ENCODE measurements at places on chromosomes 6 and 20.

GRCh38 chr6:50003139-50003538 lies 18.7 kb downstream of the DEFB110 start:
- no peak for DNase-seq

GRCh38 chr6:3756546-3756945 lies 5.0 kb upstream of the PXDC1 start:
- DNase-seq, result no peak

GRCh38 chr6:83459663-83460062 lies 28.8 kb upstream of the ME1 start:
- DNase-seq, result no peak

DNA sequence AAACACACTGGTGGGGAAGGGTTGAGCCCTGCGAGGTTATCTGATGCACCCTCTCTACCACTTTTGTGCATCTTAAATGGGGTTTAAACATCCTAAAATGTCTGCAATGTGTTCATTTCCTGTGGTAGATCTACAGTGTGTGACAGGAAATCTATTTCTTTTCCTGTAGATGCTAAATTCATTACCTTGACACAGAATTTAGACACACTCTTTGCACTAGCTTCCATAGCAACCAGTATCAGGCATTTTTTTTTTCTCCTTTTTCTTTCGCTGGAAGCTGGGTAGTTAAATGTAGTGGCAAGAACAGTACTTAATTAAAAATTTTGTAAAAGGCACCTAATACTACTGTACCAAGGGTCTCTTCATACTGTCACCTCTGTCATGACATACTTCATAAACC lies 141.1 kb downstream of the RFPL4B start:
- DNase-seq, result no peak

GRCh38 chr6:26025047-26025893 lies 62.0 kb upstream of the HFE start:
- DNase-seq, result peak; percentile 67

GRCh38 chr6:51118792-51119191 lies 300.1 kb downstream of the TFAP2B start:
- no peak for DNase-seq

DNA sequence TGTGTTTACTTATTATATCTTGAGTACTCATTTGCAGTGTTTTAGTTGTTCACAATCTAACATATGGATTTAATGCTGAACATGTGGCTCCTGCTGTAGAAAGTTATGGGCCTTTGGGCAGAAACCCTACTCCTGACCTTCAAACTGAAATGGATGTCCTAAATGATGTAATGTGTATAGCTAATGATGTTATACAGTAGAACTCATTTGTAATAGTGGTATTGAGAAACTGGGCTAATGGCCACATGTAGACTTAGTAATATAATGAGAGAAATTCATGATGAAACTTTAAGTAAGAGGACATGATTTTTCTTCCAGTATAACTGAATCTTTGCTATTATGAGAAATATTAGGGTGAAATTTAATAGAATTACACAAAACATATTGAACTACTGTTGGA lies 121.3 kb upstream of the PTPRK start:
- DNase-seq, result peak; percentile 60

DNA sequence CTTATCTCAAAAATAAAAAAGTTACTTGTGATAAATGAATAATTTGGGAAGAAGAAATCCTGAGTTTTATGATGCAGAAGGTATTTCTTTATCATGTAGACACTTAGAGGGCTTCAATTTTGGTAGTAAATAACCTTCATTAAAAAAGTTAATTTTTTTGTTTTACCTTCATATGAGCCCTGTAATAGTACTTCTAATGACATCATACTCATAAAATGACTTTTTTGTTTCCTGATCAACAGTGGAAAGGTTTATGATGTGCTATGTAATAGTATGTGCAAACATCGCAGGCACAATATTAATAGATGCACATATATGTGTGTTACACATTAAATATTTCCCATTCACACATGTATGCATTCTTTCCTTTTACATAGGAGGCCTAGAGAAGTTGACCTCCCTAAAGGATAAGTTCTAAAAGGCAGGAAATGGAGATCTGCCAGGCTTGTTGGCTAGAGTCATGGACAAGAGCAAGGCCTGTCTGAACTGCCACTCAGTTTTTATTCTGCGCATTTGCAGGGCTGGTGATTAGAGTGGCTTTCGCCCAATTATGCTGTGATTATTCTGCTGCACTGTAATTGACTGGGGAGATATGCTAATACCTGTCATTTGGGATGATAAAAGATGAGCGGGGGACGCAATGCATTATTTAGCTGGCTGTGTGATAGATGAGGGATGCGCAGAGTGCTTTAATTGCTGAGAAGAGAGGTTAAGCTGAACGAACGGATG lies 272.6 kb downstream of the TMEM242 start:
- no peak for DNase-seq

DNA sequence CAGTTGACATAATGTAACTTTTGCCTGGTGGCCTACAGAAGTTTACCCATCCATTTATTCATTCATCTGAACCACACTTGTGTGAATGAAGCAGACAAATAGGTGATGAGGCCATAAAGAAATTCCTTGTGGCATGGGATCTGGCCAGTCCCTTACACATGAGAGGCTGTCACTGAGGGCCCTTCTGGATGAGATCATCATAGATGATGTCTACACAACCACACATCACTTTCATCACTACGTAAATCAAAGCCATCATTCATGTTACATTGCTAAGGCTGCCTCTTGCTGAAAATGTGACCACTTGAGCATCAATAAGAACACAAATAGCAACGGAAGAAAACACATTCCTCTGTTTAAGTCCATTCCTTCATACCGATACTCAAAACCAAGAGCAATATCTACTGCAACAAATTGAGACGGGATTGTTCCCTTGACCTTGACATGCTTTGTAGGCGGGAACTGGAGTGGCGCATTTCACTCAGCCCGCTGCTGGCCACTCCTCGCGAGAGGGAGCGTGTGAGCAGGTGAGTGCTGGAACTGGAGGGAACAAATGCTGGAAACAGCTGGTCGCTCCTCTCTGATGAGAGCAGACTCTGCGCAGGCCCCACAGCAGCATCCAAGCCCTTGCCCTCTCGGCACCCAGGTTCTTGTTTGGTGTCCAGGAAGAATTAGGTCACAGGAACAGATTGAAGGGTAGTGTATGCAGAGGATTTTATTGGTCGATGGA lies 49.3 kb downstream of the FAM50B start:
- peak; percentile 76 for DNase-seq

GRCh38 chr6:52176550-52176949 lies 9.6 kb upstream of the IL17A start:
- DNase-seq, result no peak

- no peak for DNase-seq
Measured at GRCh38 chr20:36885356-36885755, 9.4 kb downstream of the TLDC2 start.

DNA sequence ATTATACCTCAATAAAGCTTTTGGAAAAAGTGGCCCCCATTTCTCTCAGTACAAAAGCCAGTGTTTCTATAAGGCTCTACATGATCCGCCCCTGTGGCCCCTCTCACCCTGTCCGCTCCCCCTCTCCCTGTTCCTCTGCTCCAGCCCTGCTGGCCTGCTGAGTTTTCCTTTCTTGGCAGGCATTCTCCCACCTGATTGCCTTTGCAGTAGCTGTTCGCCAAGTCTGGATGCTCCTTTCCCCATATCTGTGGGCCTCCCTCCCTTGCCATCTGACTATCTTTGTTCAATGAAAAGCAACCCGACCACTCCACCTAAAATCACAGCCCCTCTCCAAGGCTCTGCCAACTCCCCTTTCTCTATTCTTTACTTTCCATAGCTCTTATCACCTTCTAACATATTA lies 33.2 kb downstream of the CDH22 start:
- no peak for DNase-seq

- no peak for DNase-seq
Measured at GRCh38 chr6:132671295-132671694, 12.3 kb upstream of the TAAR1 start.

- DNase-seq, result peak; percentile 26
Measured at GRCh38 chr20:46308258-46309157, at the start of gene CDH22. Gene CDH22, minus strand, starts transcription at chr20:46308498. Its CDS starts 57,204 bp downstream, at chr20:46251294.

DNA sequence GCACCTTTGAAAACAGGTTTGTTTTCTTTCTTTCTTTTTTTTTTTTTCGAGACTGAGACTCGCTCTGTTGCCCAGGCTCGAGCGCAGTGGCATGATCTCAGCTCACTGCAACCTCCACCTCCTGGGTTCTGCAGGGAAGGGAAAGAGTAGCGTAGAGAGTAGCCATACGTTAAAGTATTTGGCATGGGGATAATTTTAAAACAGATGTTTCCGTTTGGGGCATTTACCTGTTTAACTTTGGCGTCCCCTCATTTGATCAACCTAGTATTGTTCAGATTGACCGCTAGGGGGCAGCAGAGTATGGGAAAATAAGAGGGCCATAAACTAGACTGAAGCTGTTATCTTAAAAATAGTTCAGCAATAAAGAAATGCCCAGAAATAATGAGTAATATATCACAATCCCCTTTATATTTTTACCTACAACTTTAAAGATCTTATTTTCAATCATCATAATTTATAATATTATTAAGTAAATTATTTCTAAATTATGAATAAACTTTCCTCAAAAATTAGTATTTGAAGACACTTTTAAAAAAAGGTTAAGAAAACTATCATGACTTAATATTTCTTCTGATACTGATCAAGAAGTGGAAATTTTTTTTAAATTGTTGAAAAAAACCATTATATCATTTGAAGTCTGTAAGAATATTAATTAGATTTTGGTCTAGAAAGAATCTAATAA lies 7.6 kb upstream of the TAAR9 start:
- DNase-seq, result peak; percentile 55

DNA sequence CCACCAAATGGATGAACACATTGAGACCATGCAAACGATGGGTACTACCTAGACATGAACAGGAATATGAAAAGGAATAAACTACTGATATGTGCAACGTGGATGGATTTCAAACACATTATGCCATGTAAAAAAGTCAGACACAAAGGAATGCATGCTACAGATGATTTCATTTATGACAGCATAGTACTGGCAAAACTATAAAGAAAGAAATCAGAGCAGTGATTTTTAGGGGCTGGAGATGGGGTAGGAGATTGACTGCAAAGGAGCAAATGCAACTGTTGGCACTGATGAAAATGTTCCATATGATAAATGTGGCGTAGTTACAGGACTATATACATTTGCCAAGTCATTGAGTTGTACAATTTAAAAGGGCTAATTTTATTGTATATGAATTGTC lies 13.4 kb upstream of the COL12A1 start:
- peak; percentile 61 for DNase-seq

GRCh38 chr6:3390698-3391097 lies 66.2 kb downstream of the SLC22A23 start:
- DNase-seq, result peak; percentile 92

DNA sequence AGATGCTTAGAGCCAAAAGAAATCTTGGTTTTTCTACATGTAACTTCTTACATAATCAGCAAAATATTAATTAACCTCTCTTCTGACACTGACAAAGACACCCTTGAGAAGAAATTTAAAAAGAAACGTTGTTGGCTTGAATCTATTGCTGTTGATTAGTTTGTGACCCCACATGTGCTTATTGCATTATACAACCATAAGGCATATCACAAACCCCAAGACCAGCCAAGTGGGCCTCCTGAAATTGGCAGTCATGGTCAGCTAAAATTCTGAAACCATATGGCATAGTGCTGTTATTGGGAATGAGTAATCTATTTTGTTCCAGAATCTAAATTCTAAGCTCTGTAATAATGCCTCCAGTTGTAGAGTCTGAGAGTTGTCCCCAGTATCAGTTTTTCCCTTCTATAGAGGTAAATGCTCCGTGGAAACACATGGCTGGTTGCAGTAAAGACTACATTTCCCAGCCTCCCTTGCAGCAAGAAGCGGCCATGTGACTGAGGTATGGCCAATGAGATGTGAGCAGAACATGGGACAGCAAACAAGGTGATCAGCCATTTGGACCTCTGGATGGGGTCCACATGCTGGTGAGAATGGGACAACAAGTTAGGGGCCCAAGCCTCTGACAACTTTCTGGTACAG lies 42.3 kb upstream of the PTPN1 start:
- peak; percentile 42 for DNase-seq

DNA sequence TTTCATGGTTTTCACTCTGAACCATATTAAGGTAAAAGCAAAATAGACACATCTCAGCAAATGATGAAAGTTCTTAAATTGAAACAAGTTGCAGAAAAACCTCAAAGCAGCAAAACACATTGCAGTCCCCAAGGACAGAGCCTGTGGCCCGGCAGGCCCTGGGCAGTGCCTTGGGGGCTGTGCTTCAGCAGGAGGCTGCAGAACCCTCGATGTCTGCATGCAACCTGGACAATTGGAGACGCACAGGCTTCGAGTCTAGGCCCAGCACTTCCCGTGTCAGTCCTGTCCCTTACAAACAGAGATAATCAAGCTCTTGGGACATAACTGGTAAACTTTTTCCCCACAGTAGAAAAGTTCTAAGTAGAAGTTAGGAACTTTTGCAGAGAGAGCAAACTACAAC lies 9.2 kb downstream of the PYGB start:
- DNase-seq, result no peak

GRCh38 chr6:45920819-45921511 lies 94.7 kb downstream of the CLIC5 start:
- peak; percentile 43 for DNase-seq

DNA sequence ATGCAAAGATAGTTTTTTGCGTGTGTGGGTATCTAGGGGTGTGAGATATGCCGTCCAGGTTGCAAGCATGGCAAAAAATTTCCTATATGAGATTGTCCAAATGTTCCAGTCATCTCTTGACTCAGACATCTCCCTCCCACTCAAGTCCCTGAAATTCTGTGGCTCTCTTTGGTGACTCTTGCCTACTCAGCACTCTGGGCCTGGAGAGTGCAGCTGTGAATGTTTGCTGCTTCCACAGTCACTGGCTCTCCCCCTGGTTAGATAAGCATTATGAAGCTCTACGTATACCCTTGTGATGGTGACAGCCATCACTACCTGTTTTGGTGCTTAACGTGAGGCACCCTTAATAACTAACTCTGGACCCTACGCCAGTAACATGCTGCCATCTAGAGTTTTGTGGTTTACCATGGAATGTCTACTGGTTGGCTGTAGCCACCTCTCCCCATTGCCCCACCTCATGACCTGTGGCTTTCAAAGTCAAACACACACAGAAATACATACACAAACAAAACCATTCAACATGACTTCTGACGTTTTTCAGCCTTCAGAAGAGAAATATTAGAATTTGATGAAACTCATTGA lies 621.9 kb upstream of the CITED2 start:
- DNase-seq, result no peak

Measured in fibroblast of skin of abdomen (primary cell).